Kidney (tissue), 22 donors: ENCODE measurements at places on chromosomes 2 and 18.

DNA sequence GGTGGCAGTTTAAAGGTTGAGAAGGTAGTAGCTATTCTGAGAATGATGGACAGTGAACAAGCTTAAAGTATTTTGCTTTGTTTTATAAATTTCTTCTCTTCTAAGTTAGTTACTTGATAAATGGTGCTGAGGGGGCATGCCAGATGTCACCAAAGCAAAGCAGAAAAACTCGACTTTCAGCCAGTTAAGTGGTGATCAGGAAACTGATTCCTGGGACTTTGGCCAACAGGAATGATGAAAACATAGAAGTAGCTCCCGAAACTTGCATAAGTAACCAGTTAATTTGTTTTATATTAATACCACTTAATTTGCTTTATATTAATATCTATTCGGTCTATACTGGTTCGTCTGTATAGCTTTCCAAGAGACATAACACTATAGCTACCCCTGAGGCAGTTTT is 82.6 kb downstream of the FANCL start:
- peak; percentile 3 for DNase-seq

DNA sequence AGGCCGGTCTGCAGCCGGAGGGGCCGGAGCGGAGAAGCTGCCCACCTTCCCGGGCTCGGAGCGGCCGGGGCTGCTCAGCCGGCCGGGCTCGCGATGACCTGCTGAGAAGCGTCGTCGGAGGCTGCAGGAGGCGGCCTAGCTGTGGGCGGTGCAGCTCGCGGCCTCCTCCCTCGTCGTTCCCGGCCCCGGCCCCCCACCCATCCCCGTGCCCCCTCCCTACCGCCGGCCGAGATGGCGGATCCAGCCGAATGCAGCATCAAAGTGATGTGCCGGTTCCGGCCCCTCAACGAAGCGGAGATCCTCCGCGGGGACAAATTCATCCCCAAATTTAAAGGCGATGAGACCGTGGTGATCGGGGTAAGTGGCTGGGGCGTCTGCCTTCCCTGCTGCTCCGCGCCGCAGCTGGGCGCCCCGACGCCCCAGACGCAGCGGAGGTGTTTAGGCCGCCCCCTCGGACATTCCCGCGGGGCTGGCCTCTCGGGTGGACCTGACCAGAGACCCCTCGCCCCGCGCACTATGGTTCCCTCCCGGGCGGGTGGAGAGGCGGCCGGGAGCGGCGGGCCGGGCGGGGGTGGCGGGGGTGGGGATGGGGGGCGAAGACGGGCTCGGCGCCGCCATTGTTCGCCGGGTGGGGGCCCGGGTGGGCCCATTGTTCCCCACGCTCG is 492 bp downstream of the KIF5C start:
- DNase-seq, result peak; percentile 14

DNA sequence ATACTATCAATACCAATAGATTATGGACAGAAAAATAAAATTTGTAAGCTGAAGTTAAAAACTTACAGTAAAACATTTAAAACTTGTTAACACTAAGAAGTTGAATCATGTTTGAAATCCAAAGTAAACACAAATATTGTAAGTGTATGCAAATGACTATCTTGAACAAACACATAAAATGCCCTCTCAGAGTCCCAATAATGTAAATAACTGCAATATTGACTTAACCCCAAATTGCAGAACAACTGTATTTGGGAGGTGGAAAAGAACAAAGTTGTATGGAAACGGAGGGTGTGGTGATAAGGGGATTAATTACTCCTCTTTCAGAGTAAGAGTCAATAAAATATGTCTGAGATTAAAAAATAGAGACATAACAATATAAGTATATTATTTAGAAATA is 140.0 kb upstream of the NOL4 start:
- DNase-seq, result no peak

- no peak for DNase-seq
Observed at GRCh38 chr2:73963385-73964120, 21.2 kb upstream of the TET3 start.

DNA sequence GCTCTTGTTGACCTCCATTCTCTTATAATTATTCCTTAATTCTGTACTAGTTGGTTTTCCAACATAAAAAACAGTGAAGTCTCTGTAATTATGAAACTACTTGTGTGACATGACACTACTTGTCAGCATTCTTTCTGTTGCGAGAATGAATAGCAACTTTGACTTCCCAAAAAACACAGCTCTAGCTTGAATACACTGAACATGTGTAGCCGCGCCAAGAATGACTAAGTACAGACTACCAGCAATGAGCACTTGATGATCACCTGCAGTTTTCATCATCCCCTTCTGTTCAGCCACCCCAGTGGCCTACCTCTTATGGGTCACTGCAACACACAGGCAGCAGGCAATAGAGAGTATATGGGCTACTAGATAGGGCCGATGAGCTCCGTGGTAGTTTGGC is 229.3 kb downstream of the TGIF1 start:
- DNase-seq, result no peak

GRCh38 chr2:174859563-174860169 is 95.4 kb upstream of the CHRNA1 start:
- no peak for DNase-seq

GRCh38 chr18:57084331-57085271 is 62.3 kb upstream of the BOD1L2 start:
- DNase-seq, result no peak
